ENCODE measurements at places on chromosomes 12 and 14. TPM values are rescaled to one million over a fixed set of nuclear protein-coding genes. Genes with fewer than 3 reads are reported as not detected.

TMEM63C gene
- total RNA-seq, result 0.91 TPM

- DNase-seq, result no peak
These were observed 1.1 kb upstream of the RIOX1 start for GRCh38 chr14:73489481-73490175.

DNA sequence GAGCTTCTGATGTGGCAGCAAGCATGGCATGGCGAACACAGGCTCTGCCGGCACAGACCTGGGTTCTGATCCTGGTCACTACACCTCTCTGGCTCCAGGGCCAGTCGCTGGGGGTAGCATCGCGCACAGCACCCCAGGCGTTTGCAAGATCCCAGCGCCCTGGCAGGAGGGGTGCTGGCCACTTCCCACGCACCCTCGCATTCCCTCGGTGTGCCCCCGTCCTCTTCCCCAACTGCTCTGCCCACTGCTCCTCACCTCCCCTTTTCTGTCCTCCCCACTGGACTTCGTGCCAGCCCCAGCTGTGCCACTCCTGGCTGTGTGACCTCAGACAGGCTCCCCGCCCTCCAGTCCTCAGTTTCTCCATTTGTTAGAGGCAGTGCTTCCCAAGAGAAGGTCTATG lies 2.8 kb downstream of the CDK2AP1 start:
- no peak for DNase-seq

GRCh38 chr14:53331921-53332320 lies 178.8 kb upstream of the DDHD1 start:
- no peak for DNase-seq

GRCh38 chr14:55741240-55741639 lies 161.2 kb downstream of the KTN1 start:
- DNase-seq, result no peak

- no peak for DNase-seq
These were observed 17.7 kb upstream of the TDG start for GRCh38 chr12:103947871-103948555.

CD163L1 gene
- total RNA-seq, result 0.40 TPM

- no peak for DNase-seq
These were observed 545 bp downstream of the SMARCC2 start for GRCh38 chr12:56188778-56189098.

- DNase-seq, result no peak
These were observed 42.1 kb downstream of the FOXN3 start for GRCh38 chr14:89374908-89375307.

All from activated T-cell treated with anti-CD3 and anti-CD28 coated beads, Interleukin-2, amount 50 U/mL, for 4 hours (primary cell).